Skin of body (tissue), 3 donors: ENCODE measurements at places on chromosomes 12 and 14. TPM values are rescaled to one million over a fixed set of nuclear protein-coding genes. Genes with fewer than 3 reads are reported as not detected.
A peak's percentile ranks its signal among the peaks of the same experiment; 100 is the strongest.

GRCh38 chr12:125922330-125922729, 857.1 kb downstream of the AACS start:
- DNase-seq = no peak

DNA sequence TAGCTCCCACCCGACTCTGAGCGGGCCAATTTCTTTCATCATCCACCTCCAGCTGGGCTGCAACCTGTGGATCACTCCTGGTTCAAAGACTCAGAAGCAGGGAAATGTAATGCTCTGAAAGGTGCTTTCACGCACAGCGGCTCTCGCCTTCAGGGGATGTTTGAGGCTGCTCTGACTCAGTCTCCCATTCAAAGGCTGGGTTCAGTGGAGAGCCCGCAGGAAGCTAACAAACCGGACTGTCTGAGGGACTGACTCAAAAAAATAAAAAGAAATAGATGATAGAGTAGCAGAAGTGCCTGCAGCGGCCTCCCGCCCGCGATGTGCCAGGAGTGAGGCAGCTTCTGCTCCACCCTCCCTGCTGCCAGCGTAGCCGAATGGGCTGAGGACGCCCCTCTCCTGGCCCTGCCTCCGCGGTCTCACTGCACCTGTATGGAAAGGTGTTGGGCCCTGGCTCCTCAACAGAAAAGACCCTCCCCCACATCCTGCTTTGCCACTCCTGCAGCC, 98.0 kb downstream of the GCH1 start:
- DNase-seq = no peak

The ADAMTS20 gene
- total RNA-seq = 0.10 TPM

The IAPP gene
- total RNA-seq = not detected

GRCh38 chr14:52922656-52923055, 28.2 kb downstream of the FERMT2 start:
- DNase-seq = no peak

GRCh38 chr12:128978067-128978466, 124.8 kb downstream of the GLT1D1 start:
- DNase-seq = no peak

The IKZF4 gene
- total RNA-seq = 2.0 TPM

GRCh38 chr12:40376533-40377267, 151.9 kb downstream of the LRRK2 start:
- DNase-seq = no peak

GRCh38 chr12:53940443-53941014, 1.9 kb downstream of the HOXC13 start:
- DNase-seq = no peak

The KDM2B gene
- total RNA-seq = 26.1 TPM

The KCNC2 gene
- total RNA-seq = 0.20 TPM

DNA sequence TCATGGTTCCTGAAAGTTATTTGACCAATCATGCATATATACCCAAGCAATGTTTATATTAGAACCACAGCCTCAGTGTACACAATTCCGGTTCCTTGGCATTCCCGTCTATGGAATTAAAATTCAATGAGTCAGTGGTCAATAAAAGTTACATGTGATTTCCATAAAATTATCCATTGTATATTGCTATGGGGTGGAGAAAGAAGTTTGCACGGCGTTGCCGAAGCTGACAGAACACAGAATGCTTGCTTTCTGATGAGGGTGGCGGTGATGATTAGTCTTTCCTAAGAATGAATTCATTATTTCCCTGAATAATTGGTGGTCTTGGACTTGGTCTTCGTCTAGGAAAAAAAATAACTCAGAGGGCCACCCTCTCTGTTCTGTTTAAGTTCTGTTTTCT, 214.1 kb downstream of the ANO2 start:
- no peak for DNase-seq

DNA sequence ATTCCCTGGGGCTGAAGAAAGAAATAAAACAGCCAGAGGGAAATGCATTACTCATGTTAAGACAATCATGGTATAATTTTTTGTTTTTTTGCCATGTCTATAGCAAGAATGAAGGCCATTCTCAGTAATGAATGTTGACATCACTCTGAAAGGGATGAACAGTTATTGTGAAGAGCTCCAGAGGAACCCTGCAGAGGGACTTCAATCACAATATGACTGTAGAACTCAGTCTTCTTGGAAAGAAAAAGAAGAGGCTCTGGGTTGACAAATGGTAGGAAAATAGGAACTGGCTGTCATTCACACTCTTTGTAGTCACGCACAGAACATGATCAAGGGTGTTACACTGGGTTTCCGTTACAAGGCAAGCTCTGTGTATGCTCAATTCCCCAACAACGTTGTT, 73.8 kb upstream of the DACT1 start:
- no peak for DNase-seq

DNA sequence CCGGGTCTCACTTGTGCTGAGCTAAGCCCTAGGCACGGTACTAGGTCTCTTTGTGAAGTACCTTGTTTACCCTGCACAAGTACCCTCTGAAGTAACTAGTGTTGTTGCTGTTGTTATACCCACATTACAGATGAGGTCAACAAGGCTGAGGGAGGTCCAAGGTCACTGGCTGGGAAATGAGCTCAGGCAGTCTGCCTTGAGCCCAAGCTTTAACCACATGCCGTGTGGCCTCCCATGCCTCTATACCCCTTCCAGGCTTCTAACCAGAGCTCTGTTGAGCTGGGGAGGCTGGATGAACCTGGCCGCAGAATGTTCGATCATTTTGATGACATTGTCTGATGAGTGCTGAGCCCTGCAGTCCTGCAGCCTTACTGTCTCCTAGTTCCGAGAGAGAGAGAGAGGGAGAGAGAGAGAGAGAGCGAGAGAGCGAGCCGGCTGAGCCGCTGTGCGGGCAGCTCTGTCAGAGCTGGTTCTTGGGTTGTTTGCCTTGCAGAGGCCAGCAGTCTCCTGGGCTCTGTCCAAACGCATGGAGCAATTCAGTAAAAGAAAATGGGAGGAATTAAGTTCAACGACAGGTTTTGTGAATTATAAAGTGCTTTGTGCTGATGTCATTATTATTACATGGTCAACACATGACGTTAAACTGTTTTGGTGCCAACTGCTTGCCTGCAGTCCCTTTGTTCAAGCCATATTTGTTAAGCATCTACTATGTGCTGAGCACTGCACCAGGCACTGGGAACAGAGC, 13.1 kb downstream of the JDP2 start:
- peak; percentile 28 for DNase-seq

DNA sequence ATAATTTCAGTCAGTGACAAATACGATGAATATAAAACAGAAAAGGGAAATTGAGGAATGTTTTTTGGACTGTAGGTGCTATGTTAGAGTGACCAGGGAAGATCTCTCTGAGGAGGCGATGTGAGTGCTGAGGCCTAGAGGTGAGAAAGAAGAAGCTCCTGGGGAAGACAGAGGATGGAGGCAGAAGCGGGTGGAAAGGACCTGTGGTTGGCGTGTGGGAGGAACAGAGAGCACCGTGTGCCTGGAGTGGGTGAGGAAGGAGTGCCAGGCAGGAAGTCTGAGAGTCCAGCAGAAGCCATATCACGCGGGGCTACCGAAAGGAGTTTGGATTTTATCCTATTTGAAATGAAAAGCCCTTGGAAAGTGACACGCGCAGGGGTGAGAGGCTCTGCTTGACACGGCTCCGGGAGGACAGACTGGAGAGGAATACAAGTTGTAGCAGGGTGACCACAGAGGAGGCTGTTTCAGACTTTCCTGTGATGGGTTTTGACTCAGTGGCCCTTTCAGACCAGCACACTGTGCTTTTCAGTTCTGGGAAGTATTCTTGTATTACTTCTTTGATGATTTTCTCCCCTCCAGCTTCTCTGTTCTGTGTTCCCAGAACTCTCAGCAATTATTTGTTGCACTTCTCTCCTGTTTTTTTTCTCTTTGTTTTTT, 96.9 kb downstream of the VRK1 start:
- DNase-seq = no peak

The SPRYD3 gene
- 13.1 TPM for total RNA-seq

The PRIMA1 gene
- 0.99 TPM for total RNA-seq

The LRRK2 gene
- 21.2 TPM for total RNA-seq

DNA sequence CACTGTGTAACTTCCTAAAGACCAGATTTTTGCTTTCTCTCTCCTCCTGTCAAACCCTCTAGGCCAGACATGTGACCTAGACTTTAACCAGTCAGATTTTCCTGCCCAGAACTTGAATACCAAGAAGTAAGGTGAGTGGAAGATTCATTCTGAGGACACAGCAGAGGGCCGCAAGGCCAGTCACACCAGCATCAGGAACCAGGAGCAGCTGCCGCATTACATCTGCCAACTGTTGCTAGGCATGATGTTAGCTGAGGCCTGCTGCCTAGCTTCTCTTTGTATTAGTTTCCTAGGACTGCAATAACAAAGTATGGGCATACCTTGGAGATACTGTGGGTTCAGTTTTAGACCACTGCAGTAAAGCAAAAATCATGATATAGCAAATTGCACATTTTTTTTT, 101.9 kb upstream of the BMP4 start:
- no peak for DNase-seq

GRCh38 chr12:52644078-52644415, 8.0 kb downstream of the KRT2 start:
- DNase-seq = no peak

- DNase-seq = peak; percentile 92
These were observed 101.1 kb downstream of the CRADD start for GRCh38 chr12:93778306-93778705.

The SMAGP gene
- total RNA-seq = 11.9 TPM

The SYCP3 gene
- total RNA-seq = 0.10 TPM

- no peak for DNase-seq
These were observed 13.7 kb downstream of the TRIM9 start for GRCh38 chr14:51081209-51081608.

DNA sequence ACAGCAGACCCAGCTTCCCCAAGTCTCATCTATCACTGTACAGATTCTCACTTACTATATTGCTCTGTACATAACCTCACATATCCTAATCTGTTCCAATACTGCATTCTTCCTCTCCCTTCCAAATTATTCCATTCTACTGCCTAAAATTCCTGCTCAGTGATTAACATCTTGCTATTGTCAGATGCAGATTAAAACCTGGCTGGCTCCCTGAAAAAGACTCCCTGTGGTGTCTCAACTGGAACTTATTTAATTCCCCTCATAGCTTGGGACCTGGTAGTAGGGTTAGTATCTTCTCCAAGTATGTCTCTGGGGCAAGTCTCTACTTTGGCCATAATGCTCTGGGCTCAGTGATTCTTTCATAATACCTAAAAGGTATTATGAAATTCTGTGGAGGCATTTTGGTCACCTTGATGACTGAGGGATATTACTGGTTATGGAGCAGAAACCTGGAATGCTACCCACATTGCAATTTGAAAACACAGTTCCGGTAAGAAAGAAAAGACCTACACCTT, 55.8 kb downstream of the PAWR start:
- no peak for DNase-seq

GRCh38 chr14:21455592-21455911, 371 bp downstream of the CHD8 start:
- no peak for DNase-seq

- DNase-seq = no peak
These were observed 182.4 kb downstream of the ASCL1 start for GRCh38 chr12:103139876-103140275.

The ITGA7 gene
- total RNA-seq = 87.4 TPM

GRCh38 chr12:102642199-102642598, 161.8 kb upstream of the IGF1 start:
- no peak for DNase-seq

The CCDC60 gene
- not detected for total RNA-seq

DNA sequence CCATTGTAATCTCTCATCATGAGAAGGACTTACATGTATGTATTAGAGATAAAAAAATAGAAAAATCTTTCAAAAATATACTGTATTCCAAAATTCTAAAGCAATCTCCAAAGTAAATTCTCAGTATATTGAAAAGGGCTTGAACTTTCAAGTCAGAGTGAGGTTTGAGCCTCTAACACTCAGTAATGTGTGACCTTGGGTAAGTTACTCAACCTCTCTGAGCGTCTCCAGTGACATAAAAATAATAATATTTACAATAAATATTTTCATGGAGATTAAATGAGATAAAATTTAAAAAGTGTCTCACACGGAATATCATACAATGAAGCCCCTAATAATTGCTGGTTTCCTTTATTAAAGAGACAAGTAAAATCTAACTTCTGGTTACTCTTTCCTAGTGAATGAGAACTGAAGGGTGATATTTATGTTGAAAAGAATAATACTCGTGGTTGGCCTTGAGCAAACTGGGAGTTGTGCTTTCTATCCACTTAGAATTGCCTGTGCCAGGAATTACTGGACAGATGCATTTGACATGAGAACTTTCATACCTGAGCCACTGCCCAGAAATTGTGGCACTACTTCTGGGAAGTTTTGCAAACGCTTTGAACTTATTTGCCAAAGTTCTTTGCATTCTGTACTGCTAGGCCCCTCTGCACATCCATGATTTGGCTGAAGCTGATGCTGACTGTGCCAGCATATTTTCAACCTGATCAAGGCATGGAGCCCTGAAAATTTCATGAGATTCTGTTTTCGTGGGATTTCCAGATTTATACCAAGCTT, 933.7 kb downstream of the GALC start:
- no peak for DNase-seq

GRCh38 chr12:6603095-6603567, 4.0 kb downstream of the CHD4 start:
- no peak for DNase-seq

- no peak for DNase-seq
These were observed 27.4 kb downstream of the PPM1H start for GRCh38 chr12:62907561-62907960.

GRCh38 chr12:119808441-119808840, 68.7 kb downstream of the CIT start:
- DNase-seq = peak; percentile 49

- no peak for DNase-seq
These were observed 14.7 kb upstream of the ENDOU start for GRCh38 chr12:47739979-47740378.

The CMTM5 gene
- total RNA-seq = 2.7 TPM

DNA sequence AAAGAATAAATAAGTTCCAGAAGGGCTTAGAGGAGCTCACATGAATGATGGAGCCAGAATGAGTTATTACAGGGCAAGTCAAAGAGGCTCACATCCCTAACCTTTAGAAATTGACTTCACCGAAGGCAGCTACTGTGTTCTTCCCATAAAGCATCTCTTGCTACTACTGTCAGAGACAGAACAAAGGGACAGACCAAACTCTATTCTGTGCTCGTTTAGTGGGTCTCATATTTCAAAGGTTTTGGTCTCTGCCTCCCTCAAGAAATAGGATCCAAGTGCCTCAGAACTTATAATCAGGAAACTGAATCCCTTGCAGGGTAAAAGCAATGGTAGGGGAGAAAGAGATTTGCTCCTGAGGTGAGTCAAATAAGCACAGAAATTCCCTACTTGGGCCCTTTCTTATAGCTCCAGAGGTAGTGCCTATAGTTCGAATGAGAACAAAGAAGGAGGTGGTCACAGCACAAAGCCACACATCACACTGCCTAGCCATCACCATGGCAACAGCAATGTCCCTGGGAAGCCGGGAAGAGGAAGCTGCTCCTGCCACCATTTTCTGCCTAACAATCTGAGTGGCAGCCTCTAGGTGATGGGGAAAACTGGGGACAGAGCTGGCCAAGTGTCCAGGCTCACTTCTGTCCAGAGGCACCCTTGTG, 294.9 kb downstream of the FOXN3 start:
- no peak for DNase-seq

- no peak for DNase-seq
These were observed 9.8 kb downstream of the EXOC3L4 start for GRCh38 chr14:103104389-103104653.

The EIF2S3B gene
- 0.99 TPM for total RNA-seq
